ENCODE measurements at places on chromosomes 7 and 10. TPM values are rescaled to one million over a fixed set of nuclear protein-coding genes. Genes with fewer than 3 reads are reported as not detected.
A peak's percentile ranks its signal among the peaks of the same experiment; 100 is the strongest.

- peaks cover 5% of the 10 kb centered on the region for H3K4me1 ChIP-seq
- no peaks in the 10 kb centered on the region for H3K36me3 ChIP-seq
- DNase-seq: no peak
- peak overlapping the region; percentile 55 for H3K4me3 ChIP-seq
Observed at GRCh38 chr7:26375726-26376174, 84.1 kb downstream of the SNX10 start.

- H3K4me1 ChIP-seq: no peaks in the 10 kb centered on the region
- DNase-seq: no peak
- no peak overlapping the region for H3K27ac ChIP-seq
- H3K27me3 ChIP-seq: no peaks in the 10 kb centered on the region
Observed at GRCh38 chr10:88840104-88840503, 11.5 kb downstream of the ANKRD22 start.

- H3K27ac ChIP-seq: no peak overlapping the region
- no peak overlapping the region for H3K4me3 ChIP-seq
- no peaks in the 10 kb centered on the region for H3K4me1 ChIP-seq
- no peaks in the 10 kb centered on the region for H3K36me3 ChIP-seq
Observed at GRCh38 chr7:22167482-22167881, 189.5 kb downstream of the RAPGEF5 start.

DNA sequence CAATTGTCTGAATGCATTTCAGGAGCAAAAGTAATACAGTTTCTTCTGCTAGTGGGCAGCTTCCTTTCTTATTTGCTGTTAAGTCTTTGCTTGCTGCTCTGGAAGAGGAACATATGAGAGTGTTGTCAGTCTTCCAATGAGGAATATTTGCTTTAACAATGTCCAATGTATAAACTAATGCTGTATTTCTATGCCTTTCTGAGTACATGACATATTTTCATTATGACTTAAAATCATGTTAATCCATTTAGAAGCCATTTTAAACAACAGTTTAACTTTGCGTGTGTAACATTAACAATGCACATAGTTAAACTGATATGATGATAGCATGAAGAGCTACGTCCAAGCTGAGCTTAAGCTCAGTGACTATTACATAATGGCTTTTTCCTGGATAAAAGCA, 933.4 kb upstream of the GHITM start:
- H3K27me3 ChIP-seq: no peaks in the 10 kb centered on the region
- no peak overlapping the region for H3K4me3 ChIP-seq
- H3K4me1 ChIP-seq: no peaks in the 10 kb centered on the region
- no peak overlapping the region for H3K27ac ChIP-seq
- no peaks in the 10 kb centered on the region for H3K36me3 ChIP-seq

DNA sequence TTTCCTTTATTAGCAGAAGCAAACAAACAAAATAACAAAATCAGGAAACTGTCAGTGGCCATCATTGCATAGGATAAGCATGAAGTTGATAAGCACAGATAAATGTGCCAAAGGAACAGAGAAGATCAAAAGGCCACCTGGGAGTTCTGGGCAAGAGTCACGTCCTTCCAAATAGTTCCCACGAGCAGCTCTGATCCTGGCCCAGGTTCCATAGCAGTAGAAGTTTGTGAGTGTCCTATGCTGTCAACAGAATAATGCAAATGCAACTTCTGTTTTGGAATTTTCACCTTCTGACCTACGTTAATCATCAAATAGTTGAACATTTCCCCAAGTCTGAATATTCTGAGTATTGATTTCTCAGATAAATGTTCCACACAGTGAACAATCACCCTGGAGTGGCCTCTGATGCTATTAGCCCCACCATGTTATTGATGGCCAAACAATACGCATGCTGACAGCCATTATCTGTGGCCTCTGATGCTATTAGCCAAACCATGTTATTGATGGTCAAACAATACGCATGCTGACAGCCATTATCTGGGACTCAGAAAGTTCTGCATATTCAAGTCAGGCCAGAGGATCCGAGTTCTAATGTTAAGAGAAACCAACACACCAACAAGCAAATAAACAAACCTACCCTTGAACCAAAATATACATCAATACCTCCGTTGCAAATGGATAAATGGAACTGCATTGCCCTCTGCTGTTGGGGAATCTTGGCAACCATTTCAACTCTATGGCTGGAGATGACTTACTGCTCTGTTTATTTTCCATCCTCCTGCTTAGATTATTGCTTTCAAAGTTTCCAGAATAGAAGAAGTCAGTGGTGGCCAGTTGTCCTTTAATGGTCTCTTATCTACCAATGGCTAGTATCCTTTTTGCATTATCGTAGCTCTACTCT, 63.3 kb downstream of the MRC1 start:
- H3K4me1 ChIP-seq: no peaks in the 10 kb centered on the region
- DNase-seq: no peak
- H3K36me3 ChIP-seq: no peaks in the 10 kb centered on the region
- no peaks in the 10 kb centered on the region for H3K27me3 ChIP-seq
- H3K4me3 ChIP-seq: no peak overlapping the region
- no peak overlapping the region for H3K27ac ChIP-seq

- no peaks in the 10 kb centered on the region for H3K27me3 ChIP-seq
- H3K27ac ChIP-seq: no peak overlapping the region
- no peak overlapping the region for H3K4me3 ChIP-seq
- no peak for DNase-seq
- H3K36me3 ChIP-seq: peaks cover 35% of the 10 kb centered on the region
- H3K4me1 ChIP-seq: no peaks in the 10 kb centered on the region
Observed at GRCh38 chr7:27535795-27536194, 126.9 kb downstream of the HIBADH start.

The KCNIP2 gene
- polyA plus RNA-seq: 1.8 TPM

DNA sequence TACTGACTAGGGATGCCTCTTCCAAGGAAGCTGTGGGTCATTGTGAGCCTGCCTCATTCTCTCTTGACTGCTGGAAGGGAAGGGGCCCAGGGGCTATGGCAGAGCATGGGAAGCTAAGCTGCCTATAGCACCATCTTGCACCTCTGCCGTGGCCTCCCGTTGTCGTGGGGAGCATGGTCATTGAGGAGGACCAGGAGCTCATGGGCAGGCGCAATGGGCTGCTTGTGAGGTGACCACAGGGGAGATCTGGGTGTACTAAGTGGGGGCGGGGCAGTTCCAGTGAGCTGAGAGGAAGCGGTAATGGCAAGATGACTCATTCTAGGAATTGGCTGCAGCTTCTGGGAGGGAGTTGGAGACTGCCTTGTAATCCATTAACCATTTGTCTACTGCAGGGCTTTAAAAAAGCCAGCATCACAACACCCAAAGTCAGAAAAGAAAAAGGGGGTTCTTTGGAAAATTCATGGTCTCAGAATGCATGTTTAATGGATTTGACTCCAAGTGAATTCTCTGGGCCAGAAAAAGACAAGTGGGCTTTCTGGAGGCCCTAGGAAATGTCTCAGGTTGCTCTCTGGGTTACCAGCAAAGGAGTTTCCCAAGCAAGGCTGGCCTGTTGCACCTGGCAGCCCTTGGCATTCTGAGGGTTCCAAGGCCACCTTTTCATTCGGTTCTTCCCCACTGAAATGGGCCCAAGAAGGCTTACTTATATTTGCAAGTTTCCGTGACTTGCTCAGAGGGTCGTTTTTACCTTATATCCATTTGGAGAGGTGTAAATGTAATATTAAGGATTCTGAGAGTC, 3.6 kb downstream of the DUSP5 start:
- peak overlapping the region; percentile 75 for H3K4me3 ChIP-seq
- peaks cover 13% of the 10 kb centered on the region for H3K36me3 ChIP-seq
- DNase-seq: peak; percentile 45
- peak overlapping the region; percentile 84 for H3K27ac ChIP-seq
- H3K4me1 ChIP-seq: peaks cover 39% of the 10 kb centered on the region

- H3K4me3 ChIP-seq: no peak overlapping the region
- H3K27ac ChIP-seq: no peak overlapping the region
- H3K36me3 ChIP-seq: no peaks in the 10 kb centered on the region
- H3K27me3 ChIP-seq: no peaks in the 10 kb centered on the region
Observed at GRCh38 chr7:154867068-154867467, 135.9 kb downstream of the PAXIP1 start.

The SPDYE6 gene
- polyA plus RNA-seq: not detected

The CYTH3 gene
- polyA plus RNA-seq: 56.8 TPM

The TRIL gene
- polyA plus RNA-seq: 0.18 TPM

DNA sequence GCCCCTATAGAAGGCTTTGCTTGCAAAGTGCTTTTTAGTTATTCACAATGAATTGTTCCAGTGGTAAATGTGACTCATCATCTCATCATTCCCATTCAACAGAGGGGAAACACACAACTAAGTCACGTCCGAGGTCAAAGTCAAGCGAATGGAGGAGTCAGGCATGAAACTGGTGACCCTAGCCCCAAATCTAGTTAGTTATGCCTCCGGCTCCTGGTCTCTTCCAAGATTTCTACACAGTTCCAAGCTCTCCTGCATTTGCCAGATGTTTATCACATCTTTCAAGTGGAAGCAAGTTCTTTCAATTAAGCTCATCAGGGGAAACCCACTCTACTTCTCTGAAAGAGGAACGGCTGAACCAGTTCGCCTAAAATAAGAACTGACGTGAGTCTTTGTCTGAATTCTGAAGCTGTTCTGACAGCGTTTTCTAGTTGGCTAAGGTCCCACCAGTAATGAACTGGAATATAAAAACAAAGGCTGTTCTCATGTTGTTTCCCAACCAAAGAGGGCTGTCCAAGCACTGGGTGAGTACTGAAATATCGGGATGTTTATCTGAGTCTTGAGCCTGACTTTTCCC, 140.9 kb upstream of the NRBF2 start:
- no peaks in the 10 kb centered on the region for H3K4me1 ChIP-seq
- H3K36me3 ChIP-seq: no peaks in the 10 kb centered on the region
- no peak for DNase-seq
- no peak overlapping the region for H3K27ac ChIP-seq
- H3K27me3 ChIP-seq: no peaks in the 10 kb centered on the region

The GHRHR gene
- polyA plus RNA-seq: not detected

GRCh38 chr10:94997741-94998174, 59.3 kb downstream of the CYP2C9 start:
- no peaks in the 10 kb centered on the region for H3K27me3 ChIP-seq
- H3K4me3 ChIP-seq: no peak overlapping the region
- H3K27ac ChIP-seq: no peak overlapping the region
- no peak for DNase-seq

The ACSM6 gene
- polyA plus RNA-seq: not detected

DNA sequence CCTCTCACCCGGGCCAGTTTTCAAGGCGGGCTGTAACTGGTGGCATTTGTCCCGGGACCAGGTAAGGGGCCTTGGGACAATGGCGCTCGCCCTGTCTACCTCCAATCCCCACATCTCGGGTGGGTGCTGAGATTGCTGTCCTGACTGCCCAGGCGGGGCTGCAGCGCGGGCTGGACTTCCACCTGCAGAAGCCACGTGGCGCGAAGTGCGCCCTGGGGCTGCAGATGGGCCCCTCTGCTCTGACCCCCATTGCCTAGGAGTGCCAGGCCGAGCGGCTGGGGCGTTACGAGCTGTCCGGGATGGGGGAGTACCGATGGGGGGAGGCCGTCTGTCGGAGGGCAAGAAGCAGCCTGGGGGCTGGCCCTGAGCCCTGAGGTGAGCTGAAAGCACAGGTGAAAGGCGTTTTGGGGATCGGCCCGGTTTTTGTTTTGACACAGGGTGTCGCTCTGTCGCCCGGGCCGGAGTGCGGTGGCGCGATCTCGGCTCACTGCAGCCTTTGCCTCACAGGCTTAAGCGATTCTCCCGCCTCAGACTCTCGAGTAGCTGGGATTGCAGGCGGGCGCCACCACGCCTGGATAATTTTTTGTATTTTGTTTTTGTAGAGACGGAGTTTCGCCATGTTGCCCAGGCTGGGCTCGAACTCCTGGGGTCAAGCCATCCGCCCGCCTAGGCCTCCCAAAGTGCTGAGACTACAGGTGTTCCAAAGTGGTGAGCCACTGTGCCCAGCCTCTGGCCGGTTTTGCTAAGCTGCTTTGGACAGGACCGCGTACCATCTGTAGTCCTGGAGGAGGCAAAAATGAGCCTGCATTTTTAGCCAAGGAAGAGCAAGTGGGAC, at the start of gene SFXN2:
TSS of gene SFXN2 (plus strand) at position 16 of the 835 bp plus-strand sequence. CDS start 12,001 bp downstream, outside the sequence.
- peaks cover 3% of the 10 kb centered on the region for H3K36me3 ChIP-seq
- peak within 1 kb of the TSS; percentile 86 for H3K27ac ChIP-seq
- peaks cover 20% of the 10 kb centered on the region for H3K4me1 ChIP-seq
- peak within 1 kb of the TSS; percentile 87 for H3K4me3 ChIP-seq
- no peak for DNase-seq

GRCh38 chr10:12022580-12023257, 19.9 kb downstream of the UPF2 start:
- no peaks in the 10 kb centered on the region for H3K4me1 ChIP-seq
- H3K4me3 ChIP-seq: no peak overlapping the region
- no peak overlapping the region for H3K27ac ChIP-seq
- DNase-seq: no peak
- no peaks in the 10 kb centered on the region for H3K27me3 ChIP-seq
- peaks cover 34% of the 10 kb centered on the region for H3K36me3 ChIP-seq

GRCh38 chr7:5337047-5337446, 54.3 kb downstream of the SLC29A4 start:
- H3K36me3 ChIP-seq: peaks cover 76% of the 10 kb centered on the region
- no peak overlapping the region for H3K27ac ChIP-seq
- H3K4me1 ChIP-seq: no peaks in the 10 kb centered on the region
- H3K4me3 ChIP-seq: no peak overlapping the region
- peak; percentile 9 for DNase-seq

GRCh38 chr7:106520962-106521514, 139.9 kb downstream of the CCDC71L start:
- H3K4me1 ChIP-seq: no peaks in the 10 kb centered on the region
- H3K36me3 ChIP-seq: no peaks in the 10 kb centered on the region
- H3K4me3 ChIP-seq: no peak overlapping the region
- no peaks in the 10 kb centered on the region for H3K27me3 ChIP-seq

The CCSER2 gene
- 8.5 TPM for polyA plus RNA-seq

DNA sequence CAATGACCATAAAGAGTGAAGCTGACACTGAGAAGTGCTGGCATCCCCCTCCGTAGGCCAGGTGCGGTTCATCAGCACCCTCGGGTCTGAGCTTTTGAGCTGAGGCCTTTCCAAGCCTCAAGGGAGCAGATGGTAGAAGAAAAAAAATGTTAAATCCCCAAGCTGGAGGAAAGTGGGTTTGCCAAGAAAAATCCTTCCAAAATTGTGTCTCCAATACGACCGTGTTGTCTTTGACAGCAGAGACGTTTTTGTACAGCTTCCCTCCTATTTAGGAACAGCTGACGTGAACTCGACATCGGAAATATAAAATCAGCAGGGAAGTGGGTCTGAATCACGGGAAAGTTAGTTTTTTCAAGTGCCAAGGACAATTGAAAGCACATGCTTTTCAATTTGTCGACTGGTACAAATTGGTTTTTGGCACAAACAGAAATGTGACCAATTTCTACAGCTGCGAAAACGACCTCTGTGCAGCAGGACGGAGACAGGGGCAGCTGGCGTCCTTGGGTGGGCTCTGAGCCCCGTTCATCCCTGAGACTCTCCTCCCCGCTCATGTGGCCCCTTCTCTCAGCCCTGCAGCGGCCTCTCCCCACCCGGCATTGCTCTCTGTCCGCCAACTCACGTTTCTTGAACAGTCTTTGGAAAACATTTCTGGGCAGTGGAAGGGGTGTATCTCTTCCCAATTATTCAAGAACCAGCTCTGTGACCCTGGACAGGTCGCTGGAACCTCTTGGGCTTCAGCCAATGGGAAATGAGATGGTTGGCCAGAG, 89.9 kb downstream of the PAXIP1 start:
- peak; percentile 32 for DNase-seq
- H3K36me3 ChIP-seq: no peaks in the 10 kb centered on the region
- no peaks in the 10 kb centered on the region for H3K4me1 ChIP-seq
- H3K27ac ChIP-seq: no peak overlapping the region
- no peak overlapping the region for H3K4me3 ChIP-seq

The DLX5 gene
- polyA plus RNA-seq: 0.06 TPM

- no peak overlapping the region for H3K4me3 ChIP-seq
- H3K36me3 ChIP-seq: no peaks in the 10 kb centered on the region
- H3K27ac ChIP-seq: no peak overlapping the region
- H3K27me3 ChIP-seq: peaks cover 8% of the 10 kb centered on the region
- DNase-seq: no peak
Observed at GRCh38 chr10:96598846-96599245, 12.0 kb upstream of the TM9SF3 start.
